ENCODE measurements at places on chromosomes 7 and 10.
A peak's percentile ranks its signal among the peaks of the same experiment; 100 is the strongest.

DNA sequence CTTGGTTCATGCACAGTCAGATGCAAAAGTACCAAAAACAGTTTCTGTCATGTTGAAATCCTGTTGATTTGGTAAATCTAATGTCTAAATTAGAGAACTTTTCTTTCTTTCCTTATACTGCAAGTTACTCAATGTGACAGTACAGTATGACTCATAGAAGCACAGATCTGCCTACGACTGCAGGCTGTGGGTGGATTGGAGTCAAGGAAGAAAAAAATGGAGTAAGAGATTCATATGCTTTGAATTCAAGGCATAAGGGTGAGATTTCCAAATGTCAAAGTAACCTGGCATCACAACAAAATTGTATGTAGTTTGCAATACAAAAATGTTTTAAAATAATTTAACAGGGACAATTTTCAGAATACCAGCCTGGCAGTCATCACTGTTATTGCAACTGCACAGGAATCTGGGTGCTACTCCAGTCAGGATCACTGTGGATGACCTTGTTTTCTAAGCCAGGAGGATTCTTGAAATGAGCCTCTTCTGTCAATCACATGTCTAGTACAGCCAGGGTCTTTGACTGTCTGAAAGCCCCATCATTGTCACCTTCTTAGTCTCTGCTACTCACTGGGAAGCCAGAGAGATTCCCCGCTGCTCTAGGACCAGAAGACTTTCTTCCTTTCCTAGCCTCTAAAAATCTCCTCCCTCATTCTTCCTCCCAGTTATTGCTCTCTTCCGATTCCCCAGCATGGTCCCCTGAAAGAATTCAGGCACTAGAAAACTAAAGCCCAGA, 83.6 kb downstream of the CD36 start:
- peak; percentile 67 for DNase-seq

DNA sequence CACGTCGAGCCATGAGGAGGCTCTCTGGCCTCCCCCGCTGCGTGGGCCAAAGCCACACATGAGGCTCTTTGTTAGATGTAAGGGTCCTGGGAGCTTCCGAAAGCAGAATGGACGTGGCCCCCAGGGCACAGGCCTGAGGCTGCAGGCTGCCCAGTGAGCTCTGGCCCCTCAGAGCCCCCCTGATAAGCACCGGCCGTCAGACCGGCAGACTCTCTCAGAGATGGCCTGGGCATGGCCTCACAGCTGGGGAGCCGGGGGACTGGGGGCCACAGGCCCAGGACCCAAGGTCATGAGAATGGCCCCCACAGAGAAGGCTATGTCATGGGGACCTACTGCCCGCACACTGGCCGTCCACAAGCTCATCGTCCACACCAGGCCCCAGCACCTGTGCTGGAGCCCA, 31.7 kb upstream of the ADGRA1 start:
- DNase-seq = no peak

GRCh38 chr7:81692146-81692905, 77.5 kb downstream of the HGF start:
- DNase-seq = no peak

- DNase-seq = no peak
These were observed 23.5 kb downstream of the BLVRA start for GRCh38 chr7:43781726-43782607.

- DNase-seq = no peak
These were observed 61.9 kb upstream of the MNX1 start for GRCh38 chr7:157072361-157072760.

DNA sequence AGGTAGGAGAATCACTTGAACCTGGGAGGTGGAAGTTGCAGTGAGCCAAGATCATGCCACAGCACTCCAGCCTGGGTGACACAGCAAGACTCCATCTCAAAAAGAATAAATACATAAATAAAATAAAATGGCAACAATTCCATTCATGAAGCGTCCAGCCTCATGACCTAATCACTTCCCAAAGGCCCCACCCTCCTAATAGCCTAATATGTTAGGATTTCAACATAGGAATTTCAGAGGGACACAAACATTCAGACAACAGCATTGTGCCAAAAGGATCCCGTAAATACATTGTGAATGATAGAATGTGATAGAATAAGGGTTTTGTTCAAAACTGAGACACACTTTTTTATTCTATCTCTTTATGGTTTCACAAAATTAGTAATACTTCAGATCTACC, 90.3 kb downstream of the FAM107B start:
- DNase-seq = no peak

GRCh38 chr7:13017333-13017857, 330.0 kb downstream of the ARL4A start:
- DNase-seq = peak; percentile 6

DNA sequence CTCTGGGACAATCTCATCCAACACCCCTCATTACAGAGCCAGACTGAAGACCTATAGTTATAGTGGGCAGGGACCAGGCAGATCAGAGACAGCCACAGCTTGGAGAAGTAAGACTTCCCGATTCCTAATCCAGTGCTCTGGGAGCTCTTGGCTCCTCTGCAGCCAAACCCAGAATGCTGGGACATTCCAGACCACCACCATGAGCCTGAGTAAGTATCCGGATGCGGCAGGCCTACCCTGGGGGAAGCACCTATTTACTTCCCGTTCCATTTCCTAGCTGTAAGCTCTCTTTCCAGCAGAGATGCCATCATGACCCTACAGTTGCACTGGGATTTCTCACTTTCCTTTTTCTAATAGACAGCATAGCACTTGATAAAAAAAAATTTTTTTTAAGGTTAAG, 16.4 kb downstream of the HIP1 start:
- no peak for DNase-seq

- DNase-seq = no peak
These were observed 425.4 kb downstream of the EXOC4 start for GRCh38 chr7:133678137-133678814.

DNA sequence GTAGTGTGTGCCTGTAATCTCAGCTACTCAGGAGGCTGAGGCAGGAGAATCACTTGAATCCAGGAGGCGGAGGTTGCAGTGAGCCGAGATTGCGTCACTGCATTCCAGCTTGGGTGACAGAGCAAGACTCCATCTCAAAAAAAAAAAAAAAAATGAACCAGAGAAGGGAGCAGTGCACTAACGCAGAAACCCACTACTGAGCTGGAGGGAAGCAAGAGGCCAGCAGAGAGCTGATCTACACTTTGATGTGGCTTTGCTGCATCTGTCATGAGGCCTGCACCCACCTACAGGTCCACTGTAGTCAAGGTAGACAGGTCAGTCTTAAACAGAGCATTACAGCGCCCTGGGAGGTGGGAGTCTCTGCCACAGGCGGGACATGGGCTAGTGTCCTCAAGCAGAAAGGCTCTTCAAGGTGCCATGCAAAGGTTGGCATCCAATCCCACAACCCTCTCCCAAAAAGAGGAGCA, 30.0 kb downstream of the MAT1A start:
- DNase-seq = no peak

- DNase-seq = no peak
These were observed 63.6 kb downstream of the ANKRD7 start for GRCh38 chr7:118288098-118288497.

DNA sequence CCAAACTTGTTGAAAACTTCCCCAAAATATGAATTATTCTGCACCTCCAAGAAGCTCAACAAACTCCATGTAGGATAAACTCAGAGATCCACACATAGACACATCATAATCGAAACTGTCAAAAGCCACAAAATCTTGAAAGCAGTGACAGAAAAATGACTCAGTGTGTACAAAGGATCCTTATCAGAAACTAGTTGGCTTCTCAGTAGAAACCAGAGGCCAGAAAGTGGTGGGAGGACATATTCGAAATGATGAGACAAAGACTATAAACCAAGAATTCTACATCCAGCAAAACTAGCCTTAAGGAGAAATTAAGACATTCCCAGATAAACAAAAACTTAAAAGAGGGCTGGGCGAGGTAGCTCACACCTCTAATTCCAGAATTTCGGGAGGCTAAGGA, 38.5 kb downstream of the MCMBP start:
- DNase-seq = no peak

- no peak for DNase-seq
These were observed 38.0 kb downstream of the SNX10 start for GRCh38 chr7:26329520-26330255.

DNA sequence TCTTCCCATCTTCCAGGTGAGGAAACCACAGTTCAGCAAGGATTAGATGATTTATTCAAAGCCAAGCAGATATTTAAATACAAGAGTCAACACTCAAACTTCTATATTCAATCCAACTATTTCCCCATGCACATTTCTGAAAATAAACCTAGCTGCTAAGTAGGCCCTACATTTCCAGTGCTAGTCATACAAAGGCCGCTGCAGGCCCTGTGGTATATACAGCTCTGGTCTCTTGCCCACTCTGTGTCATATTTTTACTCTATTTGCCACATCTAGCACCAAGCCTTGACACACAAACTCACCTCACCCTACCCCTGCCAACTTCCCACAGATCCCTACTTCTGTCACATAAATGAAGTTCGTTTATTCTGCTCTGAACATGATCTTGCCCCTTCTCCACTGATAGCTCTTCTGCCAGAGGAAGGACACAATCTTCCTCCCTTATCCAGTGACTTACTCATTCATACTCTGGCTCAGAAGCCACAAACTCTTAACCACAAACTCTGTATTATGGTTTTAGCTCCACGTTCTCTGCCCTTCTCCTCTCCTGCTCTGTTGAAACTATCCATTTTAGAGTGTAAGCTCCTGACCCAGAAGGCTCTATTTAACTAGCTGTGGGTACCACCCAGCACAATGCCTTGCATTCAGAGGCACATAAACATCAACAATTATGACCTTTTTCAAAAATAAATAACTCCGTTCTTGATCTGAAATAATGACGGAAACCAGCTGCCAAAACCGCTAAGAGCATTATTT, 180.7 kb downstream of the CPEB3 start:
- DNase-seq = no peak

DNA sequence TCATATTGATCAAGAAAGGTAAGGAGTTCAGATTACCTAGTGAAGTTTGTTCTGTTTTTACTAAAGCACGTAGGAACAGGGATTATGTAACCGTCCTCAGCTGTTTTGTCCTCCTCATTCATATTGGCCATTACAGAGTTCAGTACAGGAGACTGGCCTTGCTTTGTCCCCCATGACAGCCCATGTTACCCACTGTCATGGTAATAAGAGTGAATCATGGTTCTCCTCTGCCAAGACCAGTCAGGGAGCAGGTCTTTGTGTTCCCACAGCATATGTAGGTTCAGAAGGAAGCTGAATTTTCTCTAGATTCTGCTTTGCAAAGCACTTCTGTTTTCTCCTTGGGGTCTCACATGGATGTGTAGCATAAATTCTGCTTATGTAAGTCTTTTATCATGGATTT, 106.2 kb upstream of the GPR141 start:
- DNase-seq = no peak

DNA sequence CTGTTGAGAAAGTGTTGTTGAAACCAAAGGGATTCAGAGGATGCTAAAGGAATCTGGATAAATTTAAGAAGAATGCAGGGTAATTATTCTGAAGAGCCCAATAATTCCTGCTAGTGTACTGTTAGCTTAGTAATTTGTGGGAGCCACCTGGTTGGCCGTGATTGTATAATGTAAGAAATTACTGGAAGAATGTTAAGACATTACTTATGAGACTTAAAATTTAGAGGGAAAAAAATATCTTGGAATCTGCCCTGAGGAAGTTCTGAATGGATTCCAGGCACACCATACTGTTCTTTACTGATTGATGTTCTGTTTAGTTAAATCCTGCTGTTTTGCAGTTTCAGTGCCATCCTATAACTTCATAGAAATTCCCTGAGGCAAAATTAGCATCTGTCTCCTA, 155.0 kb upstream of the RHOBTB1 start:
- DNase-seq = no peak

GRCh38 chr10:114681542-114681941, 23.5 kb upstream of the ABLIM1 start:
- DNase-seq = no peak

DNA sequence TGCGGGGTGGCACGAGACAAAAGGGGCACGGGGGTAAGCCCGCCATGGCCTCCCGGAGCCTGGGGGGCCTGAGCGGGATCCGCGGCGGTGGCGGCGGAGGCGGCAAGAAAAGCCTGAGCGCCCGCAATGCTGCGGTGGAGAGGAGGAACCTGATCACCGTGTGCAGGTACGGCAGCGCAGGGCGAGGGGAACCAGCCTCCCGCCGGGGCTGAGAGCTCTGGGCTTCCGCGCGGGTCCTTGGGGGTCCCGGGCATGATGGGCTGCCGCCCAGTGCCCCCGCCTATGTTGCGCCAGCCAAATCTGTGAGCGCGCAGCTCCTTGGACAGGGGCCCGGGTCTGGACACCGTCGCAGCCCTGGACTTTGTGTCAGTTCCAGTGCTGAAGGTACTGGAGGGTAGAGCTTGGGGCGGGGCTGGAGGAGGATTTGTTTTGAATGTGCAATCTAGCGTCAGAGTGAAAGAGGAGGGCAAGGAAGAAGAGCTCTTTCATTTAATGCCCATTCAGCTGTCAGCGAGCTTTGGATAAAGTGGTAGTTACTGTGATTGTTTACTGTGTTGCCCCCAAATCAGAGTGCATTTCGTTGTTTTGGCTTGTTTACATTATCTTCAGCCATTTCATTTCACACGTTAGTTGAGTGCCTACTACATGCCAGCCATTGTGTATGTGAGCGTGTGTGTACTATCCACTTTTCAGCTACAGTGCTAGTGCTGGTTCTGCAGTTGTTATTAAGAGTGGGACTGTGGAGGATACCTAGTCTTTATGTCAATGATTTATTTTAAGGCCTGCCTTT, 777 bp downstream of the RUNDC3B start:
- DNase-seq = no peak

DNA sequence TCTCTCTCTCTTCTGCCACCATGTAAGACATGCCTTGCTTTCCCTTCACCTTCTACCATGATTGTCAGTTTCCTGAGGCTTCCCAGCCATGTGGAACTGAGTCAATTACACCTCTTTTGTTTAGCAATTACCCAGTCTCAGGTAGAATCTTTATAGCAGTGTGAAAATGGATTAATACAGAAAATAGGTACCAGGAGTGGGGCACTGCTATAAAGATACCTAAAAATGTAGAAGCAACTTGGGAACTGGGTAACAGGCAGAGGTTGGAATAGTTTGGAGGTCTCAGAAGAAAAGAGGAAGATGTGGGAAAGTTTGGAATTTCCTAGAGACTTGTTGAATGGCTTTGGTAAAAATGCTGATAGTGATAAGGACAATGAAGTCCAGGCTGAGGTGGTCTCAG, 15.6 kb downstream of the GALNTL5 start:
- DNase-seq = no peak

GRCh38 chr10:3658766-3659165, 126.2 kb downstream of the KLF6 start:
- no peak for DNase-seq

DNA sequence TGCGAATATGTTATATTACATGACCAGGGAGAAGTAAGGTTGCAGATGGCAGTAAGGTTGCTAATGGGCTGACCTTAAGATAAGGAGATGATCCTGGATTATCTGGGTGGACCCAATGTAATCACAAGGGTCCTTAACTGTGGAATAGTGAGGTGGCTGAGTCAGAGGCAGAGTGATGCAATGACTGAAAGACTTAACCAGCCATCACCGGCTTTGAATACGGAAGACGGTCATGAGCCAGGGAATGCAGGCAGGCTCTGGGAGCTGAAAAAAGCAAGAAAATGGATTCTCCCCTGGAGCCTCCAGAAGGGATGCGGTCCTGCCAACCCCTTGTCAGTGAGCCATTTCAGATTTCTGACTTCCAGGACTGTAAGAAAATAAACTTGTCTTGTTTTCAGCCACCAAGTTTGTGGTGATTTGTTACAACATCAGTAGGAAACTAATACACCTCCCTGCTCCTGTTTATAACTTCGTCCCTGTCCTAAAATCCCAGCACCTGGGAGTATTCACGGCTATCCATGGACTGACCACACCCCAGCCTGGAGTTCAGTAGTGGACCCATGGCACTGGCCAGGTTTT, 4.6 kb upstream of the C10orf95 start:
- DNase-seq = peak; percentile 76

- no peak for DNase-seq
These were observed 16.7 kb downstream of the RET start for GRCh38 chr10:43093423-43094076.

GRCh38 chr7:79175374-79175773, 278.1 kb downstream of the MAGI2 start:
- DNase-seq = no peak
